ENCODE measurements at places on chromosomes 2 and 18. TPM values are rescaled to one million over a fixed set of nuclear protein-coding genes. Genes with fewer than 3 reads are reported as not detected.

GRCh38 chr2:184304006-184304405 is 294.3 kb upstream of the ZNF804A start:
- no peak overlapping the region for H3K4me3 ChIP-seq
- H3K36me3 ChIP-seq, result no peaks in the 10 kb centered on the region
- H3K27me3 ChIP-seq, result no peaks in the 10 kb centered on the region
- DNase-seq, result no peak

GRCh38 chr2:235702186-235702585 is 208.3 kb downstream of the AGAP1 start:
- no peak overlapping the region for H3K27ac ChIP-seq
- H3K4me1 ChIP-seq, result peaks cover 3% of the 10 kb centered on the region
- no peak overlapping the region for H3K4me3 ChIP-seq
- DNase-seq, result no peak

- H3K27ac ChIP-seq, result no peak overlapping the region
- no peaks in the 10 kb centered on the region for H3K4me1 ChIP-seq
- DNase-seq, result no peak
Observed at GRCh38 chr2:85989288-85989865, 100.6 kb upstream of the ST3GAL5 start.

DNA sequence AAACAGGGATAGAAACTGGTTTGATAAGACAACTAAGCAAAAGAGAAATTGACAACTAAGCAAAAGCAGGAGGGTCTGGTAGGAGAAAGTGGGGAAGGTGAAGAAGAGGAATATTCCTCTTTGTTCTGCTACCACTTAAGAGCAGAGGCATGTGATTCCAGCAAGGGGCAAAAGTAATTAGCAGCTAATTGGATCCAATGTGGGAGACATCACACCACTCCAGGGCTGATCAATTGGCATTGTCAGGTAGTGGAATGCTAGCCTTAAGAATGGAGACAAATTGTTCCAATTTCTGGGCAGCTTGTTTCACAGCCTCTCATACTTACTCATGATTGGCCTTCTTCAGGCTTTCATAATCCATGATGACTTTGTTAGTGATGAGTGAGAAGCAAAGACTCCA is 547.1 kb upstream of the GCFC2 start:
- H3K36me3 ChIP-seq, result no peaks in the 10 kb centered on the region
- no peak overlapping the region for H3K27ac ChIP-seq
- no peaks in the 10 kb centered on the region for H3K4me1 ChIP-seq
- no peaks in the 10 kb centered on the region for H3K27me3 ChIP-seq
- no peak overlapping the region for H3K4me3 ChIP-seq
- DNase-seq, result no peak

DNA sequence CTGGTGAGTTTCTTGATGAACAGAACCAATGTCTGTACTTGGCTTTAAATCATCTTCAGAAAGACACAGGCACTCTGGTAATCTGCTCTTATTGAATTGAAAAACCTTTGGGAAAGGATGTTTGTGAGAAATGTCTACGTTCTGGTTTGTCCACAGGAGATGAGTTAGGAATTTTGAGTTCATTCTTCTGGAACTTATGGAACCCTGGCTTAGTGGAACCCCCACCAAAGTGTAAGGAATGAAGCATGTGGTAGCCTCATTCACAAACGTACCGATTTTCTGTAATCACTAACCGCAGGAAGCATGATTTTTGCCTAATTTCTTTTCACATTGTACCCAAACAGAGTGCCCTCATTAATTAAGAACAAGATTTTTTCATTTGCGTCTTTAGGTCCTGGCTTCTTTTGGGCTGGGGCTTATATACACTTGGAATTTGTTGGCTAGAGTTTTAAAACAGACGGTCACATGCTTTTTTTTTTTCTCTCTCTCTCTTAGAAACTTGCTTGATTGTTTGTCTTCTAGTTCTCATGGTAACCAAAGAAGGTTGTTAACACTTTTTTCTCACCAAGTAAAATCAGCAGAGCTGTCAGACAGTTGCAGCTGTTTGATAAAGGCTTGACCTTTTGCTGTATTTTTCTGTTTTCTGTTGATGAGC is 314.1 kb upstream of the THUMPD2 start:
- H3K4me1 ChIP-seq, result no peaks in the 10 kb centered on the region
- no peak overlapping the region for H3K27ac ChIP-seq
- H3K36me3 ChIP-seq, result no peaks in the 10 kb centered on the region

DNA sequence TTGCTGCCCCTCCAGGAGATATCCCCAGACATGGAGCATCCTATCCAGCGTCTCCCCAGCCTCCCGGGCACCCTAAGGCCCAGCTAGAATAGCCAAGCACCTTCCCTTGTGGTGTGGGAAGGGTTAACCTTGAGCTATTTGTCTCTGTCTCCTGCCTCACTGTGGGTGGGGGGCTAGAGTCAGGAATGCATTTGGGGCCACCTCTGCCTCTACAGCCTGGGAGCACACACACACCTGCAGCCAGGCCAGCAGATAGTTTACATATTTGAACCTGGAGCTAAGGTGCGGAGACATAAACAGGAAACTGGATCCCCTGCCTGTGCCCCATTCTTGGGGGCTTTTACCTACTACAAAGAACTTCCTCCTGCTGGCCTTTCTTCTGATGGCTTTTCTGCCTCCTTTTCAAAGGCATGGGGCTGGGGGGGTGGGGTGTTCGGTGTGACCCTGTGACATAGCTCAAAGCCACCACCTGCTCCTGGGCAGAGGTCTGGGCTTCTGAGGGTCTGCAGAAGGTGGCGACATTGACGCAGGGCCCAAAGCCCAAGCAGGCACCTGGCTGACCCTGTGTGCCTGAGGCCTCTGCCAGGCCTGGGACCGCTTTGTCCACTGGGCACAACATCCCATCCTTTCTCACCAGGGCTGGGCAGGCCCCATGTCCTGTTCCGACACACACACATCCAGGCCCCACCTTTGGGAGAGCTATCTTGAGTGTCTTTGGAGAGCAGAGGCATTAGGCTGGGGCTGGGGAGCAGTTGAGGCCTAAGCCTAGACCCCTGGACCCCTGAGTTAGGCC is 34.2 kb downstream of the EMX1 start:
- no peak overlapping the region for H3K27ac ChIP-seq
- peak; percentile 35 for DNase-seq
- no peak overlapping the region for H3K4me3 ChIP-seq
- H3K4me1 ChIP-seq, result no peaks in the 10 kb centered on the region
- no peaks in the 10 kb centered on the region for H3K36me3 ChIP-seq

GRCh38 chr2:213476641-213477040 is 192.4 kb downstream of the SPAG16 start:
- DNase-seq, result no peak
- no peak overlapping the region for H3K27ac ChIP-seq
- H3K4me3 ChIP-seq, result no peak overlapping the region
- H3K4me1 ChIP-seq, result no peaks in the 10 kb centered on the region
- no peaks in the 10 kb centered on the region for H3K27me3 ChIP-seq

Gene RNF125
- 6.0 TPM for total RNA-seq

Gene GAREM1
- 47.0 TPM for total RNA-seq

Gene ATP8B1
- total RNA-seq, result 40.8 TPM

GRCh38 chr2:155377266-155377680 is 678.8 kb downstream of the KCNJ3 start:
- no peaks in the 10 kb centered on the region for H3K36me3 ChIP-seq
- H3K27me3 ChIP-seq, result no peaks in the 10 kb centered on the region
- peak; percentile 47 for DNase-seq
- no peaks in the 10 kb centered on the region for H3K4me1 ChIP-seq
- H3K27ac ChIP-seq, result no peak overlapping the region
- H3K4me3 ChIP-seq, result no peak overlapping the region

DNA sequence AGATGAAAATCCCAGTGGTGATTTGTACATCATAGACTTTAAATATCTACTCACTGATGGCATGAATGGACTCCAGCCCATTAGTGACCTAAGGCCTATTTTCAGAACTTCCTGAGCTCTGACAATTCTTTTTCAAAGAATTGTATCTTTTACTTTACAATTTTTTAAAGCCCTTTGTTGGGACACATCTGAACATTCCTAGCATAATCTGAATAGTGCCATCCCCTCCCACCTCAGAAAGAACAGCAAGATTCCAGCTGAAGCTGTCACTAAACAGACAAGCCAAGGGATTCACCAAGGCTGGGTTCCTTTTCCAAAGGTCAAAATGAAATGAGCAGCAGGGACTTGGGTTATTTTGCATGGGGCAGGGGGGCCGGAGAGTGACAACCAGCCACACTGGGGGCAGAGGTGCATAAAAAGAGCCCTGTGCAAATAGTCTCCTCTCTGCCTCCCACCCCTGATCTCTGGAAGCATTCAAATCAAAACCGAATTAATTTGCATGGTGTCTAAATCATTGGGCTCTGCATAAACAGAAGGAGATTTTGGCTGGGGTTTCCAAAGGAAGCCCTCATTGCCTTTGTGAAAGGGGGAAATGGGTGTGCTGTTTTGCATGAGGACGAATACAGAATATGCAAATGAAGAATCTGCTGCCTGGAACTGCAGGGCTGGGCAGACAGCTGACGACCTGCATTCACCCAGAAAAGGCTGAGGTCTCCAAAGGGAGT is 17.2 kb downstream of the EPHA4 start:
- no peaks in the 10 kb centered on the region for H3K36me3 ChIP-seq
- no peak for DNase-seq
- H3K27ac ChIP-seq, result no peak overlapping the region
- peaks cover 13% of the 10 kb centered on the region for H3K4me1 ChIP-seq
- H3K27me3 ChIP-seq, result no peaks in the 10 kb centered on the region
- H3K4me3 ChIP-seq, result peak overlapping the region; percentile 33

DNA sequence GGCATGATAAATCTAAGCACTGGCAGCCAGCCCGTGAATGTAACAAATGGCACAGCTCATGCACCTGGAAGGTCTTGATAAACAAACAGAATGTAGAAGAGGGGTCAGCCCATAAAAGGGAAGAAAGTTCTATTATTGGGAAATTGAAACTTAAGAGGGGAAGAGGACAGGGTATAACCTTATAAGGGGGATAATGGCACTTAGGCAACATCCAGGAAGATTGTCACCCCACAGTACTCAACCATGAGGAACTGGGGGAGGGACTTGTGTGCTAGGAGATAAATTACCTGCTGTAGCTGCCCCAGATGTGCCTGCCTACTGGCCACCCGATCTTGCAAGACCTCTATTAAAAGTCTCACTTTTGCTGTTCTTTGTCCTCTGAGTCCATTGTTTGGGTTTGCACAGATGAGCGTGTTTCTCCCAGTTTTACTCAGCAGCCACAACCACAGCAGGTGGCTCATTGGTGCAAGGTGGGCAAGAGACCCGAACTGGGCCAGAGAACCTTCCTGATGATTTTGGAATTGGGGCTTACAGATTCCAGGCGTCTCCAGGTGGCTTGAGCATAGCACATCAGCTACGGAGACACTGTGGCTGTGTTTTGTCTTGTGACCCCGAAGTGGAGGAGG is 79.0 kb upstream of the TAF1B start:
- H3K27ac ChIP-seq, result no peak overlapping the region
- no peak overlapping the region for H3K4me3 ChIP-seq
- DNase-seq, result no peak

DNA sequence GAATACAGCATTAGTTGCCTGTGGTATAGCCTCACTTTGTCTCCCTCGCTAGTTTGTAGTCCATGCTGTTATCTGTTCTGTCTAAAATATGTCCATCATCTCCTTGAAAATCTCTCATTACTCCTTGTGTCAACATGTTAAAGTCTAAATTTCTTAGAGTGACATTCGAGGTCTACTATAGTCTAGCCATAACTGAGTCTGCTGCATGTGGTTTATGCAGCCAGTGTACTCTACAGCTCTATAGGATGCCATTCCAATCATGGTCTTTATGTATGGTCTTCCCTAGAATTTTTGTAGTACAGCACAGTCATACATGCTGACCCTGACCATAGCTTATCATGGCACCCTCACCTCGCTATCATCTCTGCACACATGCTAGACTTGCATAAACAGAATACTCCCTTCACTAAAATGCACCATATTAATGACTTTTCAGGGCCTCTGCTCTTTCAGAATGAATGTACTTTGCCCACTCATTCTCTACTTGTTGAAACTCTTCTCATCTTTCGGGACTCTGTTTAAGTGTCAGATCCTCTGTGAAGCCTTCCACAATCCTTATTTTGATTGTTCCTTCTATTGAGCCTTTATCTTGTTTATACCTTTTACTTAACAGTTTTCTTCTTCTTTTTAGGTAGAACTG is 12.8 kb downstream of the TANK start:
- no peaks in the 10 kb centered on the region for H3K4me1 ChIP-seq
- no peaks in the 10 kb centered on the region for H3K36me3 ChIP-seq
- H3K27ac ChIP-seq, result no peak overlapping the region

DNA sequence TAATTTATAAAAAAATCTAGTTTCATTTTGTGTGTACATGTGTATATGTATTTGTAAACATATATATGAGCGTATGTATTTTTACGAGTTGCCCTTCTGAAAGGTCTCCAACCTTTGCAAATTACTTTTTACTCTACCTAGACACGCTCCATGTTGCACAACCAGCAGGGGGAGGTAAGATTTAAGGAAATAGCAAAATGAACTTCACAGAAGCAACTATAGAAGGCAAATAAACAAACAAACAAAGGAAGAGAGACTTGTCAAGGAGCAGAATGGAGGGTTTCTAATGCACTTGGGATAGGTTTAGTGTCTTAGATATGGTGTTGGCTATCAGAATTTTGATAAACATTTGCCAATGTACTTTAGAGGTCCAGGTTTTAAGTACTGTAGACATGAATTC is 820.5 kb upstream of the POU3F3 start:
- H3K27ac ChIP-seq, result no peak overlapping the region
- no peak overlapping the region for H3K4me3 ChIP-seq
- no peaks in the 10 kb centered on the region for H3K4me1 ChIP-seq
- peak; percentile 57 for DNase-seq

DNA sequence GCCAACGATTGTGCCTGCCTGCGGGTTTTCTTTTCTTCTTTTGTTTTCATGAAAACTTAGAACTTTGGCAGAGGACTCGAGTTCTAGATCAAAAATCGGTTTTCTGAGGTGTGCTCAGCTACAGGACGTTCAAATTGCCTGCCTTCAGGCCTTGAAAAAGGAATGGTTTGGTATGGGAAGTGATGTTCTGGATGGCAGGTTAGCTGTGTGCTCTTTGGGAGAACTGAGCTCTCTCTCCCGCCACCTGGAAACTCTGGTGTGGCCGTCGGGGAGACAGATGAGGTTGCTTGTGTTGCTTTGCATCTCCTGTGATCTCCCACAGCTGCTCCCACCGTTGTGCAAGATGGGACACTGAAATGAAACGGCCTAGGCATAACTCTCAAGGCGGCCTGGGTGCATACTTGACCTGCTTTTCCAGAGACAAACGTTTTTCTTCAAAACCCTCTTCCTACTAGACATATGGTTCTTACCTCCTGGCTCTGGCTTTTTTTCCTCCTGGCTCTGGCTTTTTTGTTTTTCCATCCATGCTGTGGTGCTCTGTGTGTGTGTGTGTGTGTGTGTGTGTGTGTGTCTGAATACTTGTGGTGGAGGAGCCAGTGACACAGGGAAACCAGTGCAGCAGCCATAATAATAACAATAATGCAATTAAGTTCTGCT is 2.0 kb downstream of the FMNL2 start:
- no peaks in the 10 kb centered on the region for H3K4me1 ChIP-seq
- no peak for DNase-seq
- no peaks in the 10 kb centered on the region for H3K27me3 ChIP-seq
- peak overlapping the region; percentile 77 for H3K4me3 ChIP-seq
- no peaks in the 10 kb centered on the region for H3K36me3 ChIP-seq
- H3K27ac ChIP-seq, result peak overlapping the region; percentile 88

GRCh38 chr2:85952196-85952734 is 63.5 kb upstream of the ST3GAL5 start:
- no peak for DNase-seq
- no peaks in the 10 kb centered on the region for H3K27me3 ChIP-seq
- H3K4me1 ChIP-seq, result no peaks in the 10 kb centered on the region
- no peaks in the 10 kb centered on the region for H3K36me3 ChIP-seq
- no peak overlapping the region for H3K27ac ChIP-seq
- H3K4me3 ChIP-seq, result no peak overlapping the region

GRCh38 chr2:69054431-69054830 is 41.5 kb downstream of the ANTXR1 start:
- no peaks in the 10 kb centered on the region for H3K36me3 ChIP-seq
- no peaks in the 10 kb centered on the region for H3K27me3 ChIP-seq
- H3K4me3 ChIP-seq, result no peak overlapping the region
- H3K4me1 ChIP-seq, result no peaks in the 10 kb centered on the region

Gene IL1RN
- 2.1 TPM for total RNA-seq

Gene ZDBF2
- total RNA-seq, result 10.5 TPM
